ELF-1 (cell line): ENCODE measurements at places on chromosomes 3 and 15.

GRCh38 chr3:74390121-74390877 lies 224.2 kb downstream of the CNTN3 start:
- DNase-seq, result no peak

GRCh38 chr15:101486696-101487459 lies 2.6 kb downstream of the PCSK6 start:
- DNase-seq, result no peak

DNA sequence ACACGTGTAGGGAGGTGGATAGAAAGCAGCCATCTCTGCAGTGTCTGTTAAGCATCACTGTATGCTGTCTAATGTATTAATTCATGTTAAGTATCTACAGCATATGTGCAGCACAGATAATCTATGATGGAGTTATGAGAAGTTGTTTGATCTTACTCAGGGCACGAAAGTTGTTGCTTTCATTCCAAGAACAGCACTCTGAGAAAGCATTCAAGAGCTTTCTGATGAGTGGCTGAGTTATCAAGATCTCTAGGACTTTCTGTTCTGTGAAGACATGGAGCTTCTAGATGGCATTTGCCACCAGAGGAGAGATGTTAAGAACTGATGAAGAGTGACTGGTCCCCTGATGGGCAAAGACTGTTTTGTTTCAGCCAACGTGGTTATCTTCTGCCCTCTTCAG lies 22.6 kb upstream of the TPRG1 start:
- DNase-seq, result no peak

DNA sequence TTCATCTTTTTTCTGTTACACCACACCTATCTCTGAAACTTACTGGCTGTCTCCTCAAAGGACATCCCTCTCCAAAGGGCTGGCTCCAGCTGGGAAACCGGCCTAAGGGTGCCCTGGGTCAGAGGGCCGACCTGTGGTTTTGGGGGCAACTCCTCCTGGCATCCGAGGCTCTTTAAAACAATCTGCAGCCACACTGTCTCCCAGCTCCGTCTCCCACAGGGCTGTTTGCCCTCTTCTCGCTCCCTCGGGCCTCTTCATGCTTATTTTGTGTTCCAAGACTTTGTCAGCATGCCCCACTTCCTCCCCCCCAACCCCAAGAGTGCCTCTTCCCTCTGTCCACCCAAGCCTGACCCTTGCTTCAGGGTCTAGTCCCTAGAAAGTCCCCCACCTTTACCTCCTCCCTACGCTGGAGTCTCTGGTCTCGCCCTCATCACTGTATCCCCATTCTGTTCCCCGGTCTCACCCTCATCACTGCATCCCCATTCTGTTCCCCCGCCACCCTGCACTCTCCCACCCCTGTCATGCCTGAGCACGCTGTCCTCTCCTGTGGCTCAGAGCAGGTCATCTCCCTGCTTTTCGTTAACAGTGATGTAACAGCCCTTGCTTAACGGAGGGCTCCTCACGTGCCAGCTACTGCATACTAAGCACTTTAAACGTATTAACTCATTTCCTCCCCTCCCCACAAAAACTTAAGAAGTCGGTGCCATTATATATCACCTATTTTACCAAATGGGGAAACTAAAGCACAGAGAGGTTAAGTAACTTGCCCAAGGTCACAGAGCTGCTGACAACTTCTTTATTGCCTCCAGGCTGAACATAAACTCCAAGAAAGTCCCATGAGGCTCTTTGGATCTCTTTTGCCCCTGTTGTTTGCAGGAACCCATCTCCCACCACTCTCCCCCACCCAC lies 1.1 kb upstream of the CSK start:
- no peak for DNase-seq

- peak; percentile 44 for DNase-seq
These were observed 27.1 kb upstream of the SKIL start for GRCh38 chr3:170330366-170330765.

GRCh38 chr3:149843502-149843901 lies 30.5 kb downstream of the RNF13 start:
- DNase-seq, result no peak

- no peak for DNase-seq
These were observed 161.8 kb upstream of the IQSEC1 start for GRCh38 chr3:13235079-13235478.

DNA sequence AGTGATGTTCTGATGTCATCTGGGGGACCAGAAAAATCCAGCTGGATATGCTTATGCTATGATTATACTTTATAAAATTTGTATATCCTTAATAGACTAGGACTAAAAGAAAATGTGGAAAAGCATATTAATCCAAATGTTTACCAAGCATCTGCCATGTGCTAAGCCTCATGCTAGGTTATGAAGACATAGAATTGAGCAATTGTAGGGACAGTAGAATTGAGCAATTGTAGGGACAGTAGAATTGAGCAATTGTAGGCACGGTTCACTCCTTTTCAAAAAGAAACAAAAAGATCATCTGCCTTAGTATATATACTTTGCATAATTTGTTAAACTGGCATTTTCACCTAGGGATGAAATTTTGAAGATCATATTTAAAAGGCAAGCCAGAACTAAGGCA lies 18.3 kb downstream of the ABHD5 start:
- DNase-seq, result no peak

- no peak for DNase-seq
These were observed 618.7 kb downstream of the SI start for GRCh38 chr3:164459521-164460151.

GRCh38 chr3:86047161-86047560 lies 943.8 kb downstream of the VGLL3 start:
- no peak for DNase-seq
